ENCODE measurements at places on chromosomes 7 and 10.

GRCh38 chr10:121800831-121801230, 127.0 kb downstream of the ATE1 start:
- no peak for DNase-seq

DNA sequence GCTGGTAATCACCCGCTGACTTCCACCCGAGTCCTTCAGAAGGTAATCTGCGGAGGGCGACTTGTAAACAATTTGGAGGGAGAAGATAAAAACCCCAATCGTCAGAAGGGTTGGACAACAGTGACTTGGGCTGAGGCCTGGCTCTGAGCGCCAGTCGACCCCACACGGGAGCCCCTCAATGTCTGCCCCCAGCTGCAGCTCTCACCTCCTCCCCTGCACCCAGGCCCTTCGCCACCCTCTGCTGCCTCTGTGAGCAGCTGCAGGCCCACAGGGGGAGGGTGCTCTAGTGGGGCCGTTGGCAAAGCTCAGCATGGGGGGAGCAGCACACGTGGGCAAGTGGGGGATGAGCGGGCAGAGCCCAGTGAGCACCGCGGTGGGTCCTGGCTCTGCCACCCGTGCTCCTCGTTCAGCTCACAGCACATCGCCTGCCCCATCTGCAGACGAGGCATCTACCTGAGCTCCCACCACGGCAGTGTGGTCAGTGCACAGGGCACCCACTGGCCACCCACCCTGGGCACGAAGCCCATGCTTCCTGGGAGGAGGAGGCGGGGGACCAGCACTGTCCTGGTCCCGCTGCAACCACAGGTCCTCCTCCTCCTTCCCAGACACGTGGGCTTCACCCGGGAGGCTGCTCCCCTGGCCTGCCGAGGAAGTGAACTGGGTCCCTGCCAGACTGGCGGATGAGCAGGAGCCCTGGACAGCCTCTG, 280.5 kb downstream of the ELFN1 start:
- no peak for DNase-seq

- DNase-seq, result no peak
Observed at GRCh38 chr7:35865287-35865686, 64.4 kb downstream of the SEPTIN7 start.

- no peak for DNase-seq
Observed at GRCh38 chr10:89600041-89600440, 45.0 kb downstream of the PANK1 start.

DNA sequence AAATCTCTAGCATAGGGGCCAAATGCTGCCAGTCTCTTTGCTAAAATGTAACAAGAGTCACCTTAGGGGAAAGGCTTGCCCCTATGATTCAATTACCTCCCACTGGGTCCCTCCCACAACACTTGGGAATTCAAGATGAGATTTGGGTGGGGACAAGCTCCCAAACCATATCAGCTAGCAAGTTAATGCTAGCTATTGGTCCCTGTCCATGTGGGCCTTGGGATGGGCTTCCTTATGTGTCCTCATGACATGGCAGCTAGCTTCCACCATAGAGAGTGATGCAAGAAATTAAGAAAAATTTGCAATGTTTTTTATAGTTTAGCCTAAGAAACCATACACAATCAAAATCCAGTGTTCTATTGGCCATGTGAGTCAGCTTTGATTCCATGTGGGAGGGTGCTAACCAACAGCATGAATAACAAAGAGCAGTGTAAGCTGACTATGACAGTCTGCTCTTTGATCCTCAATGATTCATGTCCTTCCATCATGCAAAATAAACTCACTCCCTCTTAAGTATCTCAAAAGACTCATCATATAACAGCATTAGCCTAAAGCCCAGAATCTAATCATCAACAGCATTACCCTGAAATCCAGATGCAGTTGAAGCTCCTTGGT, 21.7 kb upstream of the ZNF365 start:
- no peak for DNase-seq
